Vagina (tissue), 2 donors: ENCODE measurements at places on chromosomes 7 and 10. TPM values are rescaled to one million over a fixed set of nuclear protein-coding genes. Genes with fewer than 3 reads are reported as not detected.

DNA sequence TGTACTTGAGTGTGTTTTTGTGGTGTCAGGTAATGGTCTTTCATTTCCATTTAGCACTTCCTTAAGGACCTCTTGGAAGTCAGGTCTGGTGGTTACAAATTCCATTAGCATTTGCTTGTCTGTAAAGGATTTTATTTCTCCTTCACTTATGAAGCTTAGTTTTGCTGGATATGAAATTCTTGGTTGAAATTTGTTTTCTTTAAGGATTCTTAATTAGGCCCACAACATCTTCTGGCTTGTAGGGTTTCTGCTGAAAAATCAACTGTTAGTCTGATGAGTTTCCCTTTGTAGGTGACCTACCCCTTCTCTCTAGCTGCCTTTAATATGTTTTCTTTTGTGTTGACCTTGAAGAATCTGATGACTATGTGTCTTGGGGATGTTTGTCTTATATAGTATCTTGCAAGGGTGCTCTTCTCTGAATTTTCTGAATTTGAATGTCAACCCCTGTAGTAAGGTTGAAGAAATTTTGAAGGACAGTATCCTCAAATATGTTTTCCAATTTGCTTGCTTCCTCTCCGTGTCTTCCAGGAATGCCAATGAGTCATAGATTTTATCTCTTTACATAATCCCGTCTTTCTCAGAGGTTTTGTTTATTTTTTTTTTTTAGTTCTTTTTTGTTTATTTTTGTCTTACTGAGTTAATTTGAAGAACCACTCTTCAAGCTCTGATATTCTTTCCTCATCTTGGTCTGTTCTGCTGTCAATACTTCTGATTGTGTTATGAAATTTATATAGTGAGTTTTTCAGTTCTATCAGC is 70.2 kb downstream of the SLC39A12 start:
- no peaks in the 10 kb centered on the region for H3K36me3 ChIP-seq
- no peak overlapping the region for H3K4me3 ChIP-seq
- DNase-seq = no peak
- H3K4me1 ChIP-seq = no peaks in the 10 kb centered on the region

CYP3A5 gene
- 80.3 TPM for total RNA-seq

DNA sequence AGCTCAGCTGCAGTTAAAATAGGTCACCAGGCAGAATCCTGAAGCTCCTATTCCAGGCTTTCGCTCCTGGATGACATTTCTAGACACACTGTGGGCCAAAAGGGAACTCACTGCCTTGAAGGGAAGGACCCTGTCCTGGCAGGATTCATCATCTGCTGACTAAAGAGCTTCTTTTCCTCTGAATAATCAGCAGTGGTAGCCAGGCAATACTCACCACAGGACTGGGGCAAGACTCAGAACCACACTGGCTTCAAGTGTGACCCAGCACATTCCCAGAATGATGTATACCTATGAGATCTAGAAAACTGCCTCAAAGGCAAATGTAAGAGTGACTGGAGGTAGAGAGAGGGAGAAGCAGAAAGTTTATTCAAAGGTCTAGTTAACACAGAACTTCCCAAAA is 29.5 kb upstream of the EBF3 start:
- no peak overlapping the region for H3K27ac ChIP-seq
- peak; percentile 28 for DNase-seq
- no peaks in the 10 kb centered on the region for H3K4me1 ChIP-seq
- no peaks in the 10 kb centered on the region for H3K36me3 ChIP-seq
- no peak overlapping the region for H3K4me3 ChIP-seq
- H3K27me3 ChIP-seq = no peaks in the 10 kb centered on the region

UNCX gene
- not detected for total RNA-seq
